ENCODE measurements at places on chromosomes 1 and 21.

GRCh38 chr1:67627906-67628305, 57.1 kb upstream of the GADD45A start:
- no peak for DNase-seq

DNA sequence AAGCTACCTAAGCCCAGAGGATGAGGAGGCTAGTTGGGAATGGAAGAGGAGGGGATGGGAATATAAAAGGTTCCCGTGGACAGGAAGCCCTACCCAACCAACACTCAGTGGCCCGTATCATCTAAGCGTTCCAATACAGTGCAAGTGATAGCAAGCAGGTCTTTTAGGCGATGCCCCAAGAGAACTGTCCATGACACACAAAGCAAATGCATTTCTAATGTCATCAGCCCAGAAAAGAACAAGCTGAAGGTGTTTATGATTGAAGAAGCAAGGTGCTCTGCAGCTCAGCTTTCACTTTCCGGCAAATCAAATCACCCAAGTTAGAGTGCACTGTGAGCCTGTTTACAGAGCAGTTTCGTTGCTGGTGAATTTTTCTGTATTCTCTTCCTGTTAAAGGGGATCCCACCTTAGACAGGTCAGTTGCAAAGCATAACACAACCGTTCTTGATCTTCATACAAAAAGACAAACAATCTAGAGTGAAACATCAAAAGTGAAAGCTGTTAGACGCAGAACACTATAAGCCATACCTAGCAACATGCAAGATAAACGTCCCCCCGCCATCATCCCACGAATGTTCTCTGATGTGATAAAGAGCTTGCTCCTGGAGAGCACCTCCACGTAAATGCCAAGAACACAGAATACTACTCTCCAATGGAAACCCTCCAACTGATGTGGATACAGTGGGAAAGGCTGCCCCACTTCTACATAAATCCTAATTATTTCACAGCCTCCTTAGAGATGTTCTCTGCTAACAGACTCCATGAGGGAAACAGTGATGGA, 54.0 kb downstream of the PGBD5 start:
- no peak for DNase-seq

DNA sequence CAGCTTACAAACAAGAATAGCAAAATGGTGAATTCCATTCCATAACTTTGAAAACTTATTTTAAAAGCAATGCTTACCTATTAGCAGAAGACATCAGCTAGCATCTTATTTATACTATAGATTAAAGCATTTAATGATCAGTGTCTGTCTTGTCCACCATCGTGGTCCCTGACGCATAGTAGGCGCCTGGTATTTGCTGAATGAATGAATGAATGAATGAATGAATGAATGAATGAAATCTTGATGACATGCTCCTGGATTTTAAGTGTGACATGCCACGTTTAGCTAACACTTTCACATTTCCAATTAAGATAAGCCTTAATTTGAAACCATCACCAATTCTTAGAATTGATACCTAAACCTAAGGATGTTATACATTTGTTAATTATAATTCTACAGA, 39.9 kb downstream of the COP1 start:
- no peak for DNase-seq

DNA sequence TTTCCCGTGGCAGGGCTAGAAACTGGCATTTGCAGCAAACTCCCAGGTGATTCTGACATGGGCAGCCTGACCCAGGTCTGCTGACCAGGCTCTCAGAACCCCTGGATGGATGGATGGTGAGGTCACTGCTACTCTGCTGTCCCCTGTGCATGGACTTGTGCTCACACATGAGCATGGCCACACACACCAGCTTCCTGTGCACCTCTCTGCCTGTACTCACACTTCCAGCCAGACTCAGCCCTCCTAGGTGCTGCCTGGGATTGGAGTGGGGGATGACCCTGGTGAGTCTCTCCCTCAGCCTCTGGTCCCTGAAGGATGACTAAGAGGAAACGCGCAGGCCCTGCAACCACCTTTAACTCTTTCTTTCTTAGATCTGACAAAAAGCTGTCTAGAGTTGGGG, 361.1 kb downstream of the HHAT start:
- no peak for DNase-seq

DNA sequence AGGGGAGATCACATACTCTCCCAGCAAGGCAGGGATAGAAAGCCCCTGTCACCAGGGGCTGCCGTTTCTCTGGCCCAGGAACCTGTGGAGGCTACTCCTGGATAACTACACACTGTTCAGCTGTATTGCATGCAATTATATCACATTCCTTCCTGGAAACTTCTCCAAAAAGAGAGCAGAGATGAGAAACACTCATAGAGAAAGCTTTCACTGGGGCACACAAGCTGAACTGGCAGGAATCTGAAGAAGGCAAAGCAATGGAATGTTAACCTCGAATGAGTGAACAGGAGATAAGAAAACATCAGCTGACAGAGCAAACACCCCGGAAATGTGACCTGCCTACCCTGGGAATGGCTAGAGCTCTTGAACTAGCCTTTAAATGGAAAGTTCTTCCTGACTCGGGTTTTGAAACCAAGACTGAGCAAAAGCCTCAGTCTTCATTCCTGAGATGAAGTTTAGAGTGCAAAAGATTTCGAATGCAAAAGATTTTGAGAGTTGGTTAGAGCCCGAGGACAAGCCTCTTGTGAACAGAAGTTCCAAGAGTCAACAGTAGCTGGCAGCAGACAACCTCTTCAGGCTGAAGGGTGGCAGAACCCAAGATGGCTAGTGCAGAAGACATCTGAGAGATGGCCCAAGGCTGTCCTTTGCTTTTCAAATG, 32.3 kb downstream of the CCN1 start:
- peak; percentile 48 for DNase-seq

DNA sequence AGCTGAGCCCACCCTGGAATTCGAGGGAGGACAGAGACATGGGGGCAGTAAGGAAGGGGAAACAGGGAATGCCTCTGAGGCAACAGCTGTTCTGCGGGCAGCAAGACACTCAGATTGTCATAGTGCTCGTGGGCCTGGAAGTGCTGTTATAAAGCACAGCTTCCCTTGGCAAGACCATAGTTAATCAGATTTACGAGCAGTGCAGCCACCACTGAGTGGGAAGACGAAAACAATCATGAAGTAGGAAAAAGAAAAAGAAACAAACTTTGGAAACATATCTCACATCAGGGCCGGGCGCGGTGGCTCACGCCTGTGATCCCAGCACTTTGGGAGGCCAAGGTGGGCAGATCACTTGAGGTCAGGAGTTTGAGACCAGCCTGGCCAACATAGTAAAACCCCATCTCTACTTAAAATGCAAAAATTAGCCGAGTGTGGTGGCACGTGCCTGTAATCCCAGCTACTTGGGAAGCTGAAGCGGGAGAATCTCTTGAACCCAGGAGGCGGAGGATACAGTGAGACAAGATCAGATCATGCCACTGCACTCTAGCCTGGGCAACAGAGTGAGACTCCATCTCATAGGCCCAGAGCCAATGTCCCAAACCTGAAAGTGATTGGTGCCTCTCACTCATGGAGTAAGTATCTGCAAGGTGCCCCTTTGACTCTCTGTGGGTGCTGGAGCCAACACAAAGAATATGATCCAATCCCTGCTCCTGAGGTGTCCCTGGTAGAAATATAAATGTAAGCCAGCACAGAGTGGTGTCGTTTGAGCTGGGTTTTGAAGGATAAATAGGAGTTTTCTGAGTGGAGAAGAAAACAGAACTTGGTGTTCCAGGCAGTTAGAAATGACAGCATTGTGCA, 55.6 kb upstream of the GPR153 start:
- peak; percentile 75 for DNase-seq

DNA sequence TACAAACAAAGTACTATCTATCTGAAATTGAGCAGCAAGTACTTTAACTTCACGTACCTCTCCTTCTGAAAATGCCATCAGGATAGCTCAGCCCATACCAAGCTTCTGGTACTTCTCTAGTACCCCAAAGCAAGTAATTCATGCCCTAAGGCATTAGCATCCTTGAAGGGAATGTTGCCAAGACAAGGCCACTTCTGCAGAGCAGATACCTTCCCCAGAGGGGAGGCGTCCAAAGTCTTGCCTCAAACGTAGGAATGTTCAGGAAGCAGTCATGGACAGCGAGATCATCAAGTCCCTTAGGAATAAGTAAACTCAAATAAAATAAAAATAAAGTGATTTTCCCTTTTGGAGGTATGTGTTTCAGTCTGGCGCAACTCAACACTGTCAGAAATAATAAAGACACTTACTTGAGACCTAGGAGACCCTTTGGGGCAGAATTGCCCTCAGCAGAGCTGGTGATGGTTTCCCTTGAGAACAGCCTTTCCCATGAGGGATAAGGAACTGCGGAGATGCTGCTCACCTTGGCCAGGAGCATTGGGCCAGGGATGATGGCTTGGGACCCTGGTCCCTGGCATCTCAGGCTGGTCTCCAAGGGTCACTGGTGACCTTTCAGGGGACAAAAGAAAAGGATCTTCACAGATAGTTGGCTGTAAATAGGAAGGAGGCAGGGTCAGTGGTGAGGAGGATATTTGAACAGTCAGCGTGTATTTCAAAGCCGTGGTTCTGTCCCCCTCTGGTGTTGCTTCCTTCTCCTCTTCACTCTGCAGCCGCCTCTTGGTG, 522.9 kb downstream of the KIF26B start:
- DNase-seq, result no peak

All from kidney (tissue), 22 donors.